ENCODE measurements at places on chromosomes 12 and 14. TPM values are rescaled to one million over a fixed set of nuclear protein-coding genes. Genes with fewer than 3 reads are reported as not detected.

The ALG10 gene
- 2.0 TPM for total RNA-seq

The SERPINA6 gene
- total RNA-seq, result not detected

The GCN1 gene
- total RNA-seq, result 156 TPM

The KRT78 gene
- not detected for total RNA-seq

The KRT81 gene
- total RNA-seq, result not detected

The KRT82 gene
- total RNA-seq, result not detected

The RIMKLB gene
- total RNA-seq, result 23.2 TPM

The TMEM229B gene
- 0.81 TPM for total RNA-seq

The CDCA3 gene
- total RNA-seq, result 23.5 TPM

The EGLN3 gene
- 0.18 TPM for total RNA-seq

The CLMN gene
- total RNA-seq, result 1.8 TPM

Data from fibroblast of the aortic adventitia (primary cell).